Activated CD4-positive, alpha-beta T cell treated with anti-CD3 and anti-CD28 coated beads, Interleukin-2, amount 50 U/mL, for 4 hours (primary cell): ENCODE measurements at places on chromosomes 6 and 20.

- no peak for DNase-seq
Observed at GRCh38 chr6:142647449-142648035, 297.4 kb downstream of the HIVEP2 start.

DNA sequence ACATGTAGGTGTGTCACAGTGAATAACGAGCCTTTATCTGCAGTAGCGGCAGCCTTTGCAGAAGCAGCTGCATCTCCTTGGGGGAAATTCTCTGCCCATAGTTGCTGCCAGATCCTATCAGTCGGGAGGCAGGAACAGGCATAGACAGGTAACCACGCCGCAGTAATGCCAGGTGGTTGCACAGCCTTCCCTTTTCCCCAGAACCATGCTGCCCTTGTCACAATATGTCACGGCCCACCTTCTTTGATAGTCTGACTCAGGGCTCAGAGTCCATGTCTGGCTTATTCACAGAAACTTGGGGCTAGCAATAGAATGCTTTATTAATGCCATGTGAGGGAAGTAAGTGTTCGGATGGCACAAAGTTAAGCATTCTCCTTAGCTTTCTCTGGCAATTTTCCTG, 76.6 kb downstream of the F13A1 start:
- no peak for DNase-seq

DNA sequence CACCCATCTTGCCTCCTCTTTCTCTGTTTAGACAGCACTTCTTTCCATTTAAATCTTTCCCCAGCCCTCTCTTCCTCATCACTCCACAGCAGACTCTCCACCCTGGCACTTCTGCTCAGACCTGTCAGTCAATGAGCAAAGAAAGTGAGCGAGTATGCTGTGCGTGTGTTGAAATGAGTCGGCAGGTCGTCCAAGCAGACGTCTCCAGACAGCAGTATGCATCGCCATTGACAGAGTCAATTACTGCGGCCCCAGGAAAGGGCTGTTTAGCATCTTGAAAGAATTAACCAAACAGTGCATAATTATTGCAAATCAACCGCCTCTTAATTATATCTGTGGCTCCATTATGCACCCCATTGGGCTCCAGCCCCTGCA, 54.8 kb upstream of the KCNG1 start:
- no peak for DNase-seq

DNA sequence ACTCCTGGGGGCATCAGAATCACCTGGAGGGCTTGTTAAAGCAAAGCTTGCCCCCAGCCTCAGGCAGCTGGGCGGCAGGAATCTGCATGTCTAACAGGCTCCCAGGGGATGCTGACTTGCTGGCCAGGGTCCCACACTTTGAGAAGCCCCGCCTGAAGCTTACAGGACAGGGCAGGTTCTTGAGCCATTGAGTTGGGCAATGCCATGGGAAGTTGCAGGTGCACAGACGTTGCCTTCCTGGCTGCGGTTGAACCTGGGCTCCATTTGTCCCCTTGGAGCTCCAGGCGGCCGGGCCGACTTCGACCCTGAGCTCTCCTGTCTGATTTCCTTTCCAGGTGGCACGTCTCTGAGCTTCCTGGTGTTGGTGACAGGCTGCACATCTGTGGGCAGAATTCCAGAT, 46.8 kb downstream of the SYNJ2 start:
- DNase-seq: no peak

- DNase-seq: no peak
Observed at GRCh38 chr20:50438986-50439407, 71.2 kb upstream of the PTPN1 start.
